Kidney glomerular epithelial cell (primary cell): ENCODE measurements at places on chromosomes 1 and 21.

GRCh38 chr21:15274701-15275485 is 210.1 kb upstream of the NRIP1 start:
- no peak for DNase-seq

DNA sequence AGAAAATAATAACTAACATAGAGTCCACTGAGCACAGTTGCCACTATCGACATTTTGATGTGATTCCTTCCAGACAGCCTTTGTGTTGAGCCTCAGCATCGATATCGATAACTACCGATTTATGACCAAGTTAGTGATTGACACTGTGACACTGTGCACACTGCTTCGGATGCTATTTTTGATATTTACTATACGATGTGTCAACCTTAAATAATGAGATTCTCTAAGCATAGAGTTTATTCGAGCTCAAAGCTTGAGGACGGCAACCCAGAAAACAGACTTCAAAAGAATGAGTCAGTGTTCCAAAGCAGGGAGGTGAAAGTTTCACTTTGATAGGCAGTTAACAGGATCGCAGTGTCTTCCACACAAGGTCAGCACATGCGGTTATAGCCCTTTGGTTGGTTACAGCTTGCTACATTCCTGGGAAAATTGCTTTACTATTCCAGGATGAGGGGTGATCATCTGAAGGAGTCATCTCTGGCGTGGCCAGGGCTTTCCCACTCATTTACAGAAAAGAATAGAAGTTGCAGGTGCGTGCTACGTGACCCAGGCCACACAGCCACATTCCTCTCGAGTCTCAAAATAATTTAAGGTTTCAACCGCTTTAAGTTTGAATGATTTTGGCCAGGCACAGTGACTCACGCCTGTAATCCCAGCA is 53.6 kb upstream of the EFHD2 start:
- peak; percentile 55 for DNase-seq

- no peak for DNase-seq
These were observed 224.6 kb downstream of the FAF1 start for GRCh38 chr1:50735443-50735842.

DNA sequence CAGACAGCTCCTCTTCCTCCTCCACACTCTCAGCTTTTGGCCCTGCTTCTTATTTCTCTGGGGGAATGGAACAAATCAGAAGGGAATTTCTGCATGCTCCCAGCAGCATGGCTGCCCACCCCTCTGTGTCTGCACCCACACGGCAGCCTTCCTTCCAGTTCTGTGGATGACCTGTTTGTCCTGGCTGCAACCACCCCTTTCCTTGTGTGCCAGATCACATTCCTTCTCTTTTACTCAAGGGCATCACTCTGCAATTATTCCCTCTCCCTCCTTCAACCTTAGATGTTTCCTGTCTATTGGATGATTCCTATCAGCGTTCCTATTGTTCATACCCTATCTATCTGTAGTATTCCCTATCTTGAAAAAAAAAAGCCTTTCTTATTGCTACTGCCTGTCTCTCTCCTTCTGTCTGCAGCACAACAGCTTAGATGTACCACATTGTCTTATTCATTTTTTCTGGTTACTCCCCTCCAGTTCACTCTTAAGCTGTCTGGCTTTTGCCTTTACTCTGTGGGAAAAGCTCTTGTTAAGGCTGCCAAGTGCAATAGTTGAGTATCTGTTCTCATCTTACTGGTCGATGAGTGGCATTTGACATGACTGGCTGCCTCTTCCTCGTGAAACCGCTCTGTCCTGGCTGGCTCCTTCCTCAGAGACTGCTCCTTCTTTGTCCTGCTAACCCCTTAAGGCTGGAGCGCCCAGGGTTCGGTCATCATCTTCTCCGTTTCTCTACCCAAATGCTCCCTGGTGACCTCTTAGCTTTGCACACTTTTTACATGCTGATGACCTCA is 351.1 kb downstream of the CAMTA1 start:
- no peak for DNase-seq

DNA sequence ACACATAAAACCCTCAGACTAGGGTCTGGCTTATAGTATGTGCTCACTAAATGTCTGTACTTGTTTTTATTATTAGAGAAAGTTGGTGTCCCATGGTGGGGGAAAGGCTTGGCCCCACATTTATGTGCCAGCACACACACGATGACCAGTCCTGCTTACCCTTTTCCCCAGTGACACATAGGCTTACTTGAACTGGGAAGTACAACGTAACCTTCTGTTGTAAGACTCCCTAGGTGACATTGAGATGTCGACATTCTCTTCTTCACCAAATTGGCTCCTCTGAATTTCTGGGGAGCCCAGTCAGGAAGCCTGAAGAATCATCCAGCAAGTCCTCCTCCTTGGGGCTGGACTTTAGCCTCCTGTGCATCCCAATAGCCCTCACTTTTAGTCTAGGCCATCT is 1.7 kb upstream of the MECR start:
- no peak for DNase-seq

- no peak for DNase-seq
These were observed 108.0 kb upstream of the KIF26B start for GRCh38 chr1:245046769-245047168.

GRCh38 chr21:29674343-29674742 is 265.5 kb downstream of the GRIK1 start:
- no peak for DNase-seq

GRCh38 chr1:153548722-153549688 is at the start of gene S100A3:
TSS of gene S100A3 (minus strand) at chr1:153549258. CDS start at chr1:153548485, 773 bp downstream.
- DNase-seq = peak; percentile 90

DNA sequence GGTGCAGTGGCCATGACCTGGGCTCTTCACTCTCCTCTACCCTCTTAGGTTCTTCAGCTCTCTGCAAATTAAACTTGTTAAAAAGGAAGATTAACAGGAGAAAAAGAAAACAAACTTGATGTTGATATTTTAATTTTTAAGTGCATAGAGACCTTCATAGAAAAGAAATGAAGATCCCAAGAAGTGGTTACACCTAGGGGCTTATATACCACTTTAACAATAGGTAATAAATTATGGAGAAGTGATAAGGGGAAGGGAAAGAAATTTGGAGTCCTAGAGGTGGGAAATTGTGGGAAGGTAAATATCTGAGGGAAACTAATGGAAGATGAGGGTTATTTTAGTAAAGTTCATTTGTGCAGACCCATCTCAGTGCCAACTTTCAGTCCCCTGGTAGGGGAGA is 16.5 kb upstream of the TFF3 start:
- no peak for DNase-seq

DNA sequence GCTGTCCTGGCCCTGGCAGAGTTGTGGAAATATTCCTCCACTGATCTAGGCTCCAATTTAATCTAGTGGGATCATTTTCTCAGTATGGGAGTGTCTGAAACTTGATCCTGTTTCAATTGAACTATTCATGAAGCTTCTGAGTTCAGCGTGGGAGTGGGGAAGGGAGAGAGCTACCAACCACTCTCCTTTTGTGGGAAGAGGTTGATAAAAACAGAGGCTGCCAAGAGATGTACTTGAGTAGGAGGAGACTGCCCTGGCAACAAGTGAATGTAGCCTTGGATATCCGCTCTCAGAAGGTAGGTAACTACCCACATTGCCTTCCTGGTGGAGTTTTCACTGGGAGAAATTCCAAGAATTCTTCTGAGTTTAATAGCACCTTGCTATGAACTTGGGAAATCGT is at the start of gene CTXND2:
Gene CTXND2, plus strand, starts transcription at position 119 of the 400 bp plus-strand sequence. CDS start 25,179 bp downstream, outside the sequence.
- peak; percentile 72 for DNase-seq

DNA sequence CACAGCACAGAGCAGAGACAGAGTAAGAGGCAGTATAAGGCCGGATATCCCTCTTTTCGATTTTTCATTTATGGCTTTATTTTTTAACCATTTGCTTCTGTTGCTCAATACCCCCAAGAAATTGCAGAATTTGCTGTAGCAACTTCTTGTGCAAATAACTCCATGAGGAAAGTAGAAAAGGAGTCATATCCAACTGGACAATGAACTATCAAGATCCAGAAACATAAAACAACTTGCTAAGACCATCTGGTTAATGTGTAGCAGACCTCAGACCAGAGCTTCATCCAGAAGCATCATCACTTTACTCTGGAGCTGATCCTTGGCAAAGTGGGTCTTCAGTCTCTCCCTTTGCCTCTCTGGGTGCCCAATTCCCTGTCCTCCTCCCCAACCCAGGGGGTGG is 45.9 kb downstream of the ZNF697 start:
- no peak for DNase-seq

- no peak for DNase-seq
These were observed 19.2 kb downstream of the CD1D start for GRCh38 chr1:158199849-158200248.

DNA sequence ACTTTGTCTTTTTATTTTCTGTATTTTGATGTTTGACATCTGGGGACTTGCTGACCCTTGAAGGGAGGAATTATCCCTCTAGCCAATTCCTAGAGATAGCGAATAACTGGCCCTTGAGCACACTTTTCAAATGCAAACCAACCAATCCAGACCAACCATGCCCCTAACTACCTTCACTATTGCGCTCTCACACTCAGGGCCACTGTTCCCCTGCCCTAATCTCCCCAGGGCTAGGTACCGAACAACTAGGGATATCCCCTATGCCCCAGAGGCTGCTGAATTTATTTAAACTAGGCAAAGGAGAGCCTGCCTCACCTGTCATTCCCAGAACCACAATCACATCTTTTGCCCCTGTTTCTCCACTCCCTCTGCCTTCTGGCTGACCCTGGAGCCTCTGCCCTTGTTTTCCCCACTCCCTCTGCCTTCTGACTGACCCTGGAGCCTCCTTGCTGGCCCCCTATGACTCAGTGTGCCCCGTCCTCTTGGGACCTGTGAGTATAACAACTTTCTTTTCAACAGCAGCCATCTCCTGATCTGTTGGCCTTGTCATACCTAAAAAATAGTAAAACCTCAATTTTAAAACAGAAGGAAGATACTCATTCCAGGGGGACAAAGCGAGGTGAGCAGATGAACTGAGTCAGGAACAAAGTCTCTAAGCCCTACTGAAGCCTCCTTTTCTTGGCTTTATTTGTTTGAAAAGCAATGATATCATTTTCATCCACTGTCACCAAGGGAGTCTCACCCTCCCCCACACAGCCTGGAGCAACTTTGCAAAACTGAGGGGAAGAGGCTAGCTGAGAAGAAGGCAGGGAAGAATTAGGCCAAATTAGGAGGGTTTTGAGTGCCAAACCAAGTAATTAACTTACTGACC is 115.5 kb downstream of the NMNAT2 start:
- DNase-seq = no peak

DNA sequence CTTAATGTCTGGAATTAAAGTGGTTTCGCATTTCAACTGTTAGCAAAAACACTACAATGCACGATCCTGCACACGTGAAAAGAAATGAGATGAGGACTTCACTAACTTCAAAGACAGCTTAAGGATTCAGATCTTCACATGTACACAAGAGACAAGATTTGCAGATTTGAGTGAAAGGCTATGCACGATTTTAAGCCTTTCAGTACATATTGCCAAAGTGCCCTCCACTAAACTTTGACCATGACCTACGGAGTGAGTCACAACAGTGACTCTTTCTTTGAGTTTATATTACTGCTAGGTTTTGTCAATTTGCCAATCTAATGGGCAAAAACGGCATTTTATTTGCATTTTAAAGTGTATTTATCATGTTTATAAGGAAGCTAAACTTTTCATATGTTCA is 41.2 kb upstream of the CR1L start:
- DNase-seq = no peak

DNA sequence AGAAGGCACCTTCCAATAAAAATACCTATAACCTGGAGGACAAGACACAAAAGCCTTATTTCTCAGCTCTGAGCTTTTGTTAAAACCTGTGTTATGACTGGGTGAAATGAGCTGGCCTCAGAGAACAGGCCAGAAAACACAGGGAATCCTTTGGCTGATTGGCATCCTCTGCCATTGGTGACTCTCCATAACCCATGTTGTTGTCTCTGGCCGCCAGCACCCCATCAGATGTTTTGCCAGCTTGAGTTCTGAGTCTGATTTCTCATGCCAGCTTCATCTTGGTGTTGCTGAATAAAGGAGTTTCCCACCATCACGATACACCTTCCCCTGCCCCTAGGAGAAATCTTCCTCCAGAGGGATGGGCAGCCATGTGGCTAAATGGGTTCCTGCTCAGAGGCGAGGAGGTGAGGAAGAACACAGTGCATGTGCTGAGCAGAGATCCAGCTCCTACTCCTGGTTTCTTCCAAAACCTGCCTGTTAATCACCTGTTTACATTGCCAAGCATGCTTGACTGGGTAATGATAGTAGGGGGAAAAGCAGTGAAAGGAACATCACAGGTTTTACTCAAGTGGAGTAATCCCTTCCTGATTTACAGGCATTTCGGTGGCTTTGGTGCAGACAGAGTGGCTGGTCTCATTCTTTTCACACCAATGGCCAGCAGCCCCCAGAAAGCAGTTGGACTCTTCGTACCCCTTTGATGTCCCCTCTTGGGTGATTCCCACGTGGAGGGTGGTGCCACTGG is 109.8 kb downstream of the ROR1 start:
- peak; percentile 20 for DNase-seq

- no peak for DNase-seq
These were observed 102.1 kb downstream of the SLC30A10 start for GRCh38 chr1:219826290-219826689.

- DNase-seq = no peak
These were observed 24.3 kb downstream of the PTGS2 start for GRCh38 chr1:186655876-186656275.

DNA sequence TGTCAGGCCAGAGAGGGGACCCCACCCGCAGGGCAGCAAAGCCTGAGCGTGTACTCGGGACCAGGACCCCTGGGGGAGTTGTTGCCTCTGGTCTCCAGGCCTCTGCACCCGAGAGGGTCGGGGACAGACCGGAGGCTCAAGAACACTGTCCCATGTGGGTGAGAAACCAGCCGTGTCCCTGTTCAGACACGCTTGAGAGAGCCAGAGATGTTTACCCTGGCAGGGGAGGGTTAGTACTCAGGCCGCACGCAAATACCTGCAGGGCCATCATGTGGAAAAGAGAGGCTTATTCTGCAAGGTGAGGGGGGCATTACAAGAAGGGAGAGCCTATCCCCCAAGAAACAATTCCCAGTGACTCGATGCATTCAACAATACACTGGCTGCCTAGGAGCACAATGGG is 74.0 kb upstream of the ARHGEF16 start:
- peak; percentile 21 for DNase-seq
